Neural crest cell (in vitro differentiated cells): ENCODE measurements at places on chromosomes 1 and 21. TPM values are rescaled to one million over a fixed set of nuclear protein-coding genes. Genes with fewer than 3 reads are reported as not detected.
A peak's percentile ranks its signal among the peaks of the same experiment; 100 is the strongest.

The MNDA gene
- total RNA-seq, result not detected in 2 replicates

GRCh38 chr1:177948336-177948972 is 21.4 kb downstream of the SEC16B start:
- H3K27ac ChIP-seq, result peak overlapping the region; percentile 1
- no peaks in the 10 kb centered on the region for H3K36me3 ChIP-seq
- H3K4me3 ChIP-seq, result no peak overlapping the region
- DNase-seq, result peak; percentile 64
- peaks cover 54% of the 10 kb centered on the region for H3K4me1 ChIP-seq

The EXTL1 gene
- total RNA-seq, result 7.6 and 8.1 TPM in 2 replicates

The CELA3A gene
- total RNA-seq, result not detected in 2 replicates

The NR0B2 gene
- total RNA-seq, result not detected in 2 replicates

GRCh38 chr1:67239738-67240137 is 67.9 kb upstream of the IL12RB2 start:
- no peaks in the 10 kb centered on the region for H3K36me3 ChIP-seq
- H3K27ac ChIP-seq, result no peak overlapping the region
- no peak for DNase-seq
- peaks cover 7% of the 10 kb centered on the region for H3K27me3 ChIP-seq
- H3K4me3 ChIP-seq, result no peak overlapping the region

GRCh38 chr1:221881805-221882581 is 140.1 kb upstream of the DUSP10 start:
- no peak overlapping the region for H3K4me3 ChIP-seq
- DNase-seq, result no peak
- H3K36me3 ChIP-seq, result no peaks in the 10 kb centered on the region

The ISG15 gene
- total RNA-seq, result 17.4 and 22.3 TPM in 2 replicates

The TXLNA gene
- 70.3 and 70.7 TPM in 2 replicates for total RNA-seq

The SPATA6 gene
- 24.5 and 26.0 TPM in 2 replicates for total RNA-seq

- H3K4me3 ChIP-seq, result no peak overlapping the region
- H3K27me3 ChIP-seq, result no peaks in the 10 kb centered on the region
- peaks cover 11% of the 10 kb centered on the region for H3K4me1 ChIP-seq
- H3K27ac ChIP-seq, result no peak overlapping the region
Measured at GRCh38 chr1:63813829-63814277, 40.0 kb downstream of the ROR1 start.

The CLCA4 gene
- total RNA-seq, result not detected in 2 replicates

The NPPA gene
- total RNA-seq, result not detected in 2 replicates

- peak overlapping the region; percentile 15 for H3K27ac ChIP-seq
- H3K36me3 ChIP-seq, result peaks cover 74% of the 10 kb centered on the region
- peaks cover 43% of the 10 kb centered on the region for H3K4me1 ChIP-seq
- H3K27me3 ChIP-seq, result peaks cover 2% of the 10 kb centered on the region
- DNase-seq, result no peak
Measured at GRCh38 chr21:46229923-46230260, 1.3 kb upstream of the LSS start.

DNA sequence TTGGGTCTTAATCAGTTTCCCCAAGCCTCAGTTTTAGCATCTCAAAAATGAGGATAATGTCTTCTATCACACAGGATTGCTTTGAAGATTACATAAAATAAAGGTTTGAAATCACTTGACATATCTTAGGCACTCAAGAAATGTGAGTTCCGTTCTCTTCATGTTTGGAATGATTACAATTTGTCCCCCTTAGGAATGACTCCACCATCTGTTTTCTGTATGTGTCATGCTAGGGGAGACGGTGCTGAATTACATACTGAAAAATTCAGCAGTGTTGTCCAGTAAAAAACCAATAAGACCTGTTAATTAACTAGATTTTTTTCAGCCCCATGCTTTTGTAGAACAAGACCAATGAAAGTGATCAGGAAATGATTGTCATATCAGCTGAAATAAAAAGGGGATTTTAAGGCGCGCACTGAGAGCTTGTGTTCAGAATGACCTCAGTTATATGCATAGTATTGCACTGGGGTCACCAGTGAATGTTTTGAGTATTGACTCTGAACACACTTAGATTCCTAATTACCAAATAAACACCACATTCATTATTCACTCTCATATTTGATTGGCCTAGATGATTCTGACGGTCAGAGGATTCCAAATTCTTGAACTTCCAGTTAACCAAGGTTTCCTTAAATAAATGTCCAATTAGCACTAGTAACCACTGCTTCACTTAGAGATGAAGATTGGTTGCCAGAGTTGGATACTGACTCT is 114.5 kb upstream of the KCNK2 start:
- no peaks in the 10 kb centered on the region for H3K27me3 ChIP-seq
- no peak overlapping the region for H3K27ac ChIP-seq
- DNase-seq, result no peak
- no peak overlapping the region for H3K4me3 ChIP-seq

GRCh38 chr1:181548497-181548896 is 65.2 kb downstream of the CACNA1E start:
- H3K27ac ChIP-seq, result no peak overlapping the region
- H3K27me3 ChIP-seq, result peaks cover 24% of the 10 kb centered on the region
- no peak overlapping the region for H3K4me3 ChIP-seq
- no peak for DNase-seq
- H3K36me3 ChIP-seq, result no peaks in the 10 kb centered on the region

- no peaks in the 10 kb centered on the region for H3K4me1 ChIP-seq
- H3K27me3 ChIP-seq, result peaks cover 7% of the 10 kb centered on the region
- H3K27ac ChIP-seq, result no peak overlapping the region
- no peak for DNase-seq
Measured at GRCh38 chr1:233656032-233656635, 42.2 kb downstream of the KCNK1 start.

GRCh38 chr1:13813398-13814012 is 113.5 kb downstream of the PRDM2 start:
- DNase-seq, result peak; percentile 55
- peaks cover 2% of the 10 kb centered on the region for H3K4me1 ChIP-seq
- no peak overlapping the region for H3K4me3 ChIP-seq

DNA sequence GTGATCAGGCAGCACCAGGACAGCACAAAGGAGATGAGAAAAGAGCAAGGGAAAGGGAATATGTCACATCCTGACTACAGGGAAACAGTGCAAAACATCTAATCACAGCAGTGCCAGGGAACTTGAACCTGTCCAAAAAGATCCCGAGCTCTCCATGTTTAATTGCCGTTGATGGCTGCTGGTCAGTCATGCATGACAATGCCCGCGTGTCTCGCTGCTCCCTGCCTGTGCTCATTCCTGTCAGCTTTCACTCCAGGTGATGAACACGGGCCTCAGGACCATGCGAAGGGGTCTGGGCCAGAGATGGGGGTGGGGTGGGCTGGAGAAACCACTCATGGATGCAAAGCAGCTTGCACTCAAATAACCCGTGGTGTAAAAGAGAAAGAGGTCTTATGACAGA is 287.0 kb downstream of the GPATCH2 start:
- no peak overlapping the region for H3K4me3 ChIP-seq
- H3K4me1 ChIP-seq, result no peaks in the 10 kb centered on the region
- no peaks in the 10 kb centered on the region for H3K36me3 ChIP-seq
- H3K27me3 ChIP-seq, result peaks cover 3% of the 10 kb centered on the region
- H3K27ac ChIP-seq, result no peak overlapping the region

The GREM2 gene
- 1.7 and 2.3 TPM in 2 replicates for total RNA-seq

DNA sequence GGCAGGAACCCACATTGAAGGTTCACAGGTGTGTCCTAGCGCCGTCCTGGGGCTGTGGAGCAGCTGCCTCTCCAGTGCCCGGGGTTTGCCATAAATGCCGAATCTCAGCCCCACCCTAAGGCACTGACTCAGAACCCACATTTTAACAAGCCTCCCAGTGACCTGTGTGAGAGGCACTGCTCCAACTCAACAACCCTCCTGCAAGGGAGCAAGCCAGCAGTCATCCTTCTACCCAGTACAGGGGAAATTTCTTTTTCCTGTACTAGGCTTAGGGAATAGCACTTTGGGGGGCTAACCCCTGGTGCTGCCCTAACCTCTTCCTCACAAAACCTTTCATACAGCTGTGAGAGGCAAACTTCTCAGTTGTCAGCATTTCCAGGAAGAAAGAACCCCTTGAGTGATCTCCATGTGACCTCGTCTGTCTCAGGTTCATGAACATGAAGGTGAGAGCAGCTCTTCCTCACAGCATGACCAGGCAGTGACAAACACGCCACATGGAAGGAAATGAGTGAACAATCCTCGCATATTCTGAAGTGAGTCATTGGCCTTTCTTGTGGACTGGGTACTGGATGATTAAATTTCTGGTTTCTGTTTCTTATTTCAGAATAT is 11.4 kb upstream of the BCAR3 start:
- no peaks in the 10 kb centered on the region for H3K27me3 ChIP-seq
- no peak for DNase-seq
- H3K27ac ChIP-seq, result no peak overlapping the region

- no peaks in the 10 kb centered on the region for H3K27me3 ChIP-seq
- no peak for DNase-seq
- peaks cover 17% of the 10 kb centered on the region for H3K4me1 ChIP-seq
- no peak overlapping the region for H3K4me3 ChIP-seq
- H3K36me3 ChIP-seq, result no peaks in the 10 kb centered on the region
Measured at GRCh38 chr1:54581621-54582035, 33.6 kb downstream of the ACOT11 start.

The ANKRD45 gene
- 2.7 and 3.2 TPM in 2 replicates for total RNA-seq

The MCOLN3 gene
- 0.09 TPM in 1 of 2 replicates, not detected in the other for total RNA-seq

The PLA2G2C gene
- not detected in 2 replicates for total RNA-seq

DNA sequence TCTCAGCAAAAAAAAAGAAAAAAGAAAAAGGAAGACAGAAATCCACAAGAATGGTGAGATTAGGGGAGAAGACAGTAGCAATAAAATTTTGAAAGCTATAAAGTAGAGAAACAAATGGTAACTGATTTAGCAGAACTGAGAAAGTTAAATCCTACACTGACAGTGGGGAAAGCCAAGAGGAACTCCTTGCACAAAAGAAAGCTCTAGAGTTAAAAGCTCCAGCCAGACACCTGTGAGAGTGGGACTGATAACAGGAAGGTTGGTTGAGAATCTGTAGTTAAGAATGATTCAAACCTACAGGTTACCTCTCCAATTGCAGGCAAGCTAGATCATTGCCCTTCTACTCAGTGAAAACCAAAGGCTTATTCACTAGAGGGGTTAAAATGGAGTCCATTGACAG is 23.6 kb downstream of the FBXO28 start:
- peaks cover 6% of the 10 kb centered on the region for H3K36me3 ChIP-seq
- no peaks in the 10 kb centered on the region for H3K4me1 ChIP-seq
- H3K27me3 ChIP-seq, result no peaks in the 10 kb centered on the region
- H3K27ac ChIP-seq, result no peak overlapping the region
- no peak overlapping the region for H3K4me3 ChIP-seq

DNA sequence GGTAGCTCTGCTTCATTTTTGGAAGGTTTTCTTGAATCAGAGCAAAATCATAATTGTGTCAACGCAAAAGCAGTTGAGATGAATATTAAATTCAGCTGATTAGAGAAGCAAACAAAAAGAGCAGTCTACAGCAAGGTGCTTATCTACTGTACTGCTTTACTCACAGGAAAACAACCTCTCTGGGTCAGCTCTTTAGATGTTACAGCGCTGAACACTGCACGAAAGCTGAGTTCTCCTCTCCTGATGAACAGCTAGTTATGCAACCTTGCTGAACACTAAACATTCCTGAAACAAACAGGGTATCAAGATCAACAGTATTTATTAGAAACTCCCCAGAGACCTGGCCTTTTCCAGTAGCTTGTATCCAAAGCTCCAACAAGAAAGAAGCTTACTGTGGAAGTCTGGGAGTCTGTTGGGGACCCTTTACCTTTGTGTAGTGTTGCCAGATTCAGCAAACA is 41.3 kb downstream of the TBCE start:
- no peaks in the 10 kb centered on the region for H3K36me3 ChIP-seq
- no peak overlapping the region for H3K27ac ChIP-seq
- H3K4me3 ChIP-seq, result no peak overlapping the region
- no peak for DNase-seq
- peaks cover 6% of the 10 kb centered on the region for H3K4me1 ChIP-seq

The OR6K6 gene
- total RNA-seq, result not detected in 2 replicates

- no peak overlapping the region for H3K4me3 ChIP-seq
- H3K27ac ChIP-seq, result peak overlapping the region; percentile 70
- H3K27me3 ChIP-seq, result no peaks in the 10 kb centered on the region
- H3K4me1 ChIP-seq, result peaks cover 95% of the 10 kb centered on the region
- DNase-seq, result no peak
Measured at GRCh38 chr1:54298284-54299033, 98.5 kb downstream of the MRPL37 start.

The MPL gene
- not detected in 2 replicates for total RNA-seq

DNA sequence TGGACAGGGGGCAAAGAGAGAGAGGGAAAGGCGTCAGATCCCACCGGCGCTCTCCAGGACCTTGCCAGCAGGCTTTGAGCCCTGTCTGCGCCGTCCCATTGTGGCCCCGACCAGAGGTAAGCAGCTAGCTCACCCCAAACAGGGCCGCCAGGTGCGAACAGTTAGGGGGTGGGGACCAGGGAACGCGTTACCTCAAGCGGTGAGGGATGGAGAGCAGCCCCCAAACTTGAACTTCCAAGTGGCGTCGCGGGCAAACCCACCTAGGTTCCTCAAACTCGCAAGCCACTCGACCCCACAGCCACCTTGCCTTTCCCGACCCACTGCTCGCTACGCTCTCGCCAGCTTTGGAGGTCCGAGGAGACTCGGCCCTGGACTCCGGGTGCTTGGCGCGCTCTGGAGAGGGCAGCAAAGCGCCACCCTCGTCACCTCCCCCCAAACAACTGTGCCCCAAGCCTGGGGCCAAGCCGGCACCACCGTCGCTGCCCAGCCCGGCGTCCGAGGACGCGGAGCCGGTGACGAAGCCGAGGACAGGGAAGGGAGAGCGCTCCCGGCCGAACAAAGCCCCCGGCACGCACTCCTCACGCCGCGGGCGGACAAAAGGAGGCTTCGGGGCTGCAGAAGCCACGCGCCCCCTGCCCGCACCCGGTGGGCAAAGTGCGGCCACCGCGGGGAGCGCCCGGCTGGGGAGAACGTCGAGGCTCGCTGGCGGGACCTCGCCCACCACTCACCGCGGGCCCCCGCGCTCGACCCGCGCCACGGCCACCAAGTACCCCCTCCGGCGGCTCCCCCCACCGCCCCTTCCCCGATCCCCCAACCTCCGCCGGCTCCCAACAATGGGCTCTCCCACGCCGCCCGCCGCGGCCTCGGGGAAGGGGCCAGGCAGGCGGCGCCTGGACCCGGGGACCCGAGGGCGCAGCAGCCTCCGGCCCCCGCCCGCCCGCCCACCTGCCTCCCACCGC is 976 bp downstream of the SSBP3 start:
- H3K4me3 ChIP-seq, result peak overlapping the region; percentile 93
- H3K4me1 ChIP-seq, result peaks cover 65% of the 10 kb centered on the region
- H3K27ac ChIP-seq, result peak overlapping the region; percentile 31
- H3K36me3 ChIP-seq, result peaks cover 29% of the 10 kb centered on the region

DNA sequence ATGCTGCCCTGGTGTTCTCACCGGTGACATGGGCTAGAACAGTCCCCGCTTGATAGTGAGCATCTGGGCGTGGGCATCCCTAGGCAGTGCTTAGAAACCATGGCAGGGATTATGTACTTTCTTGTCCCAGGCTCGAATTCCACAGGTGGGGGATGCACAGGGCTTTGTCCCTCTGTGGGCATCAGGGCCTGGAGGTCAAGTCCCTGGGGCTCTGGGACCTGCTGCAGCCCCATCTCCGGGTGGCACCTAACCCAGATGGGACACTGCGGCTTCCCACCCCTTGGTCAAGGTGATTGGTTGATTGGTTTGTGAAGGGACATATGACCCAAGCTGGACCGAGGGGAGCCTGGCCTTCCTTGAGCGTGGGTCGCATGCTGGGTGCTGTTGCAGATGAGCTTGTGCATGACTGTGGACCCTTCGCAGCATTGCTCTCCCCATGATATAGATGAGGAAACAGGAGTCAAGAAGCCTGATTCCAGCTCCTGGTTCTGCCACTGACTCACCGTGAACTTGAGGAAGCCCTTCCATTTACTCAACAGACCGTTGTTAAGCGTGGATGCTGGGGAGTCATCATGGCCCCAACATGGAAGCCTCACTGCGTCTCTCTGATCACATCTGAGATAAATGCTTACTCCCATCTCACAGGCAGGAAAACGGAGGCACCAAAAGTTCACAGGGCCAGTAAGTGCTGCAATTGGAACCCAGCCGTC is 64.0 kb upstream of the RUNX3 start:
- no peak overlapping the region for H3K27ac ChIP-seq
- no peak overlapping the region for H3K4me3 ChIP-seq
- H3K27me3 ChIP-seq, result no peaks in the 10 kb centered on the region
- DNase-seq, result no peak
- peaks cover 5% of the 10 kb centered on the region for H3K4me1 ChIP-seq
